Mucosa of gallbladder (tissue), 1 donor: ENCODE measurements at places on chromosomes 7 and 10.

- DNase-seq, result no peak
Measured at GRCh38 chr7:130894909-130895750, 161.1 kb upstream of the KLF14 start.

GRCh38 chr10:3094609-3095036, 27.3 kb downstream of the PFKP start:
- no peak for DNase-seq

DNA sequence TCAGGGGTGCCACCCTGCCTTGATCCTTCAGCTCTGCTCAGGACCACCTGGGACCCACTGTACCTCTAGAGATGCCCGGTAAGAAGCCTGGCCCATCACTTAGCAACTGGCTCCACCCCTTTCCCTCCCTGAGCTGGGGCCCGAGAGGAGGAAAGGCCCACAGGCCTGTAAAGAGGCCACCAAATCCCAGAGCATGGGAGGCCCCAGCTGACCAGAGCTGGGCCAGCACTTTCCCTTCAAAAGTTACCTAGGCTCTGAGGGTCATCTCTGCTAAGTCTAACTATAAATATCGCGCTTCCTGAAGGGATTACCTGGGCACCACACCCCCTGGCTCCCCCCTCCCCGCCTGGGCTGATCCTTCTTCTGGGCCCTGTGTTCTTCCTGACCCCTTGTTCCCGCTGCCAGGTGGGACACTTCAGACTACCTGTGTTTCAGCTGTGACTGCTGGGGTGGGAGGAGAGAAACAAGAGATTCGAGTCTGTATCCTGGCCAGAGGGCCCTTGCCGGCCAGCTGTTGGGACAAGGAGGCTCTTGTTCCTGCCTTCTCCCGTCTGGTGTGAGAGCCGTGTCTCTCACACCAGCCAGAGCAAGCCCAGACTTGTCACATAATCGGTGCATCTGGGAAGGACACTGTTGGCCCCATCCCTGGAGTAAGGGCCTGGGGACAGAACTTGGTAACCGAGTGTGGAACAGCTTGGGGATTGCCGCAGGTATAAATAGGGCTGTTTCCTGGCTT, 22.8 kb upstream of the ANKRD2 start:
- no peak for DNase-seq

DNA sequence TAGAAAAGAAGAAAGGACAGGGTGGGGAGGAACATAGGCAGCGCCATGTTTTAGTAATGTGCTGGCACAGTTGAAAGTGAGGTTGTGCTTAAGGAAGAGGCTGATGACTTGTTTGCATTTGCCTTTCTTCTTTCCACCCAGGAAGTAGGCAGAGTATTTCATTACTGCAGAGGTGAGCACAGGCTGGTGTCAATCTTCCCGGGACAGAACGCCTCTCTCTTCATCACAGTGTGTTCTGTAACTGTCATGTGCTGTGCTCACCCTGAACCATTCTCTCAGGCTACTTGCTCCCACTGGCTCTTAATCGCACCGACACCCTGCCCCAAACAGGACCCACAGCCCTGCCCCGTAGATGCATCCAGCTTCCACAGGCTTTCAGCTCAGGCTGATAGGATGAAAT, 135.8 kb upstream of the YAE1 start:
- no peak for DNase-seq

- no peak for DNase-seq
Measured at GRCh38 chr10:60209874-60210570, 179.7 kb downstream of the ANK3 start.
